Amniotic stem cell (primary cell): ENCODE measurements at places on chromosomes 2 and 18.
A peak's percentile ranks its signal among the peaks of the same experiment; 100 is the strongest.

GRCh38 chr18:79941473-79942119 is 9.9 kb downstream of the SLC66A2 start:
- DNase-seq = no peak

DNA sequence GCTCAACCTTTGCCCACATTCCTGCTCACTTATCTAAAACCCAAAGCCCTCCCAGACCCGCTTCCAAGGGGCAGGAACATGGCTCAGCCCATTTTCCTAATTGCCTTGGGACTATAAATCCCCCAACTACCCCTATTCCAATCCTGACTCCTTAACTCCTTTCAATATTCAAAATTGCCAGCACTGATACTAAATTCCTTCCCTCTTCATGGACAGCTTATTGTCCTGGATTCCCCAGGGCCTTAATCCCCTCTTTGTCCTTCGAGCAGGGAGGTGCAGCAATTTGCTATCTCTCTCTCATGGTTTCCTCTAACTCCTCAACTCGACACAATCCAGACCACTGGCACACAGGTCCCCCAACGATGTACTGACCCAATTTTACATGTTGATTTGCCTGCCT is 99.1 kb downstream of the SLC25A12 start:
- DNase-seq = no peak

- DNase-seq = no peak
Observed at GRCh38 chr2:231384970-231385369, 10.5 kb upstream of the B3GNT7 start.

DNA sequence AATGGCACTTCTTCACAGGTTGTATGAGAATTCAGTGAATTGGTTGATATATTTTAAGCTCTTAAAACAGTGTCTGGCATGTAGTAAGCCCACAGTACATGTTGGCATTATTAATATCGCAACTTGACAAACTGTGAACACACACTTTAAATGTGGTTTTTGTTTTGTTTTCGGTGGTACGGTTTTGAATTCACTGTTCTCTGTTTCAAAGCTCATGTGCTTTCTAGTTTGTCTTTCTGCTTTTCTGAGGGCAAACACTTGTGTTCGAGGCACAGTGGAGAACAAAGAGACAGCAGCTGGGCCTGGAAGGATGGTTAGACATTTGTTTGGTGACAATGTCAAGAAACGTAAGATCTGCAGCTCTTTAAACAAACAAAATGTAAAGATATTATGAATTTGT is 276.5 kb upstream of the MC4R start:
- DNase-seq = no peak

DNA sequence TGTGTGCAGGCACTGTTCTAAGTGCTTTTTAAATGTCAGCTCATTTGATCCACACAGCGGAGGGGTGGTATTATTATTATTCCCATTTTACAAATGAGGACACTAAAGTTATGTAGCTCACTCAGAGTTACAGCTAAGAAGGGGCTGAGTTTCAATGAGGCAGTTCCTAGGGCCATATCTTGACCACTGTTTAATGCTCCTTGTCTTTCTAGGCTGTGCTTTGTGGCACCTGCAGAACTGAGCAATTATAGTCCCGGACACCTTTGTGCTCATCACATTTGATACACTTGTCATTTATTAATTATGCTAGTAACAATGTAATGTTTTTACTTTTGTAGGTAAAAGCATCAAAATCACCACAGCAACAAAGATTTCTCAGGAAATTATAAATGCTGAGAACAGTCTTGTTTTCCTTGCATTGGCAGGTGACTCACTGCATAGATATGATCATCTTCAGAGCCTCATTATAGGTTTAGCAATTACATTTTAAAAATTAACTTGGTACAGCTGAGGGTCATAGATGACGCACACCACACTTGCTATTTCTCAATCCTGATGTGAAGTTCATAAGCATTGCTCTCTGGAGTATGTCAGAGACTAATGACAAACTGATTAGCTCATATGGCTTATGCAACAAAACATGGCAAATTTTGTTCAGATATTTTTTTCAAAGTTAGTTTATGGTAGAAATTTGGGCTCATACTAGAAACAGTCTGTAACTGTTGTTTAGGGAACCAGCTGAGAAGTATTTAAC is 366.8 kb downstream of the TGIF1 start:
- DNase-seq = peak; percentile 55

GRCh38 chr2:160224060-160224459 is 24.0 kb upstream of the ITGB6 start:
- DNase-seq = peak; percentile 96

GRCh38 chr18:47750889-47751423 is 179.5 kb downstream of the SMAD2 start:
- no peak for DNase-seq

DNA sequence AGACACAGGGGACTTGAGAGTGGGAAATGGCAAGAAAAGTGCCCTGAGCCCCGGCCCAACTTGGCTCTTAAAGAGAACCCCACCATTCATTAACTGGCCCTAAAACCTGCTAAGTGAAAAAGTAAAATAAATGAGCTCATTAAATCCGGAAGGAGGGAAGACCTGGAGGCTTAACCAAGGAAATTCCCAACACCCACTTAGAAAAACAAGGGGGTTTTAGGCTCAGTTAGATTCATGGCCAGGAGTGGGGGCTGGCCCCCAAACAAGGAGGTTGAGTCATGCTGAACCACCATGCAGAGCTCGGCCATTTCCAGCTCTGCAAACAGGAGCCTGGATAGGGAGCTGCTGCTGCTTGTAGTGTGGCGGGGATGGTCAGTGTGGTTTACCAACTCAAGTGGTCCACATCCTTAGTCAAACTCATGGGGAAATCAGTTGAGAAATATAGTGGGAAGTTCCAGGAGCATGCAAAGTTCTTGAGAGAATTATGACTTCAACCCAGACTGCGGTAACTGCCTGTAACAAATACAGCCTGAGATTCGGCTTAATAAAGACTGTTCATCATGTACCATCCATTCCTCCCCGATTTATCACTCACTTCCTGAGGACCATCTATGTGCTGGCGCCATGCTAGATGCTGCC is 39.7 kb upstream of the MRPL19 start:
- DNase-seq = no peak

GRCh38 chr2:1517786-1518185 is 104.5 kb downstream of the TPO start:
- no peak for DNase-seq

GRCh38 chr2:96539215-96539920 is 2.8 kb downstream of the ARID5A start:
- DNase-seq = no peak

DNA sequence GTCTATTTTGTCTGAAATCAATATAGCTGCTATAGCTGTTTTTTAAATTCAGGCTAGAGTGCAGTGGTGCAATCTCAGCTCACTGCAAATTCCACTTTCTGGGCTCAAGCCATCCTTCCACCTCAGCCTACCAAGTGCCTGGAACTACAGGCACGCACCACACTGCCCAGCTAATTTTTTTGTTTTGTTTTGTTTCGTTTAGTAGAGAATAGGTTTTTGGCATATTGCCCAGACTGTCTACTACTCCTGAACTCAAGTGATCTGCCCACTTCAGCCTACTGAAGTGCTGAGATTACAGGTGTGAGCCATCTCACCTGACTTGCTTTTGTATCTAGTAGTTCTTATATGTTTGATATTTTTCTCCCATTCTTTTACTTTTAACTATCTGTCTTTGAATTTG is 259.7 kb downstream of the CDH19 start:
- no peak for DNase-seq

DNA sequence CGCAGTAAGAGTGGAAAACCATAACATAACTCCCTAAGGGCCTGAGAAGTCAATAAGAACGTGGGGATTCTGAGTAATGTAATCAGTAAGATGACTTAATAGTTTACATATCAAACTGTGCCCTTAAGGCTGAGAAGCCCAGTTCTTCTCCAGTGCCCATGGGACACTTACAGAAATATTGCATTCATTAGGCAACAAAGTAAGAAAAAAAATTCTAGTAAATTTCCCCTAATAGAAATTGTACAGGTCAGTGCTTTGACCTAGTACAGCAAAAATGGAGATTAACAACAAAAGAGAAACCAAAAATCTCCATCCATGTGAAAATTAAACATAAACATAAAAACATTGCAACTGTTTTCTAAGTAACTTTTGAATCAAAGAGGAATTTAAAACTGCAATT is 139.8 kb upstream of the HS6ST1 start:
- no peak for DNase-seq

DNA sequence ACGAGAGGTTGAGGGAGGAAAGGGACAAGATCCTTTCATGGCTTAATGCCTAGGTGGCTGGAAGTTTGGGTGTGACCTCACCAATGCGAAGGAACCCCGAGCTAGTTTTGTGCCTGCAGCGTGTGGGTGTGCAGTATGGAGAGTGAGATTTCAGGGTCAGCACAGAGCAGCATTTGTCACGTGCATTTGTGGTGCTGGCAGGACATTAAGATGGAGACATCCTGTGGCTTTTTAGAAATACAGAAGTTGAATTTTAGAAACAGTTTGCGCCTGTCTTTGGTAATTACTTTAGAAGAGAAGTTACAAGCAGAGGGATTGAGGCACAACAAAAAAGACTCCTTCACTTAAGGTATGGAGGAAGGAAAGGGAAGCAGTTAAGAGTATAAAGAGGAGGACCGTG is 258.2 kb upstream of the THUMPD2 start:
- no peak for DNase-seq

DNA sequence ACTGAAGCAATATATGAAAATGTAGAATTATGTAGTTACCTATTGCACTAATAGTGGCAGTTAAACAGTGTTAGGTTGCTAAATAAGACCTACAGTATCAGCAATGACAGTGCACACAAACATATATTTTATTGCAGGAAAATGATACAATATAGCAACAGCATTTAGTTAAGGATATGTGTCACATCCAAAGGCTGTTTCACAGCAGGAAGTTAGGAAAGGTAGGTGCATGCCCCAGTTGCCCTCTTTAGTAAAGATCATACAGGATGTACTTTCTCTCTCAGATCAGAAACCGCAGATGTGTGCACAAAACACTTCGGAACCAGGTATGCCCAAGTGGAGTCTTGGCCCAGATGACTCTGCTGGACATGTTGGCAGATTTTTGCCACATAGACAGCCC is 444.1 kb downstream of the XIRP2 start:
- DNase-seq = no peak

DNA sequence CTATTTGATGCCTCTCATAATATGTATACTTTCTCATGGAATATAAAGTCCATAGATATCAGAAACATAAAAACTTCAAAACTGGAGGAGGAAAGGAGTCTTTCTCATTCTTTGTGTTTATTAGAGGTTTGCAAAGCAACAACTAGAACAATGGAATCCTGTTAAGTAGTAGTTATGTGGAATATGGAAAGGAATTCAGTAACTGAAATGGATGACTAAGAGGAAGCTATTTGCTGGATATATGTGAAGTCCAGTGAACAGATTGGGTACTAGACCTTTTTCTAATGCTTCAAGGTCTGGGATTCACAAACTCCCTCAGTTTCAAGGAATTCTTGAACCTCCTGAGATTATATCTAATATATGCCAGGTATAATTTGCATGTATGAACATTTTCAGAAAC is 353.6 kb upstream of the FANCL start:
- no peak for DNase-seq

GRCh38 chr18:48724939-48725338 is 186.1 kb downstream of the CTIF start:
- no peak for DNase-seq

DNA sequence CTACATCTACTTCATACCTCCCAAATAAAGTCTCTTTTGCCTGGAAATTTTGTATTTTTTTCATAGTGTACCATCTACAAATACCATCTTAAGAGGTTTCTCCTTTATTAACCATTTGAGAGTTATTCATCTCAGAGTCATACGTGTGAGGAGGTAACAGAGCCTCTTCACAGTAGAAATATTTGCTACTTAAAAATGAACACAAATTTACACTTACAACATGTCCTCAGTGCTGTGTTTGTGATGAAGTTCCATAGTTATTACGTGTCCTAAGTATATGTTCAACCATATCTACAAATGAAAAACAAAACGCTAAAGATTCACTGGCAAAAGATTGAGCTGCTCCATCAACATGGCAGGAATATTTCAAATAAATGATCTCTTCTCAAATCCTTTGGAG is 48.5 kb upstream of the HNRNPA3 start:
- no peak for DNase-seq

- no peak for DNase-seq
Observed at GRCh38 chr18:74892066-74892627, 294.5 kb downstream of the ZNF407 start.

- DNase-seq = peak; percentile 38
Observed at GRCh38 chr2:172560721-172561120, 4.8 kb downstream of the PDK1 start.

DNA sequence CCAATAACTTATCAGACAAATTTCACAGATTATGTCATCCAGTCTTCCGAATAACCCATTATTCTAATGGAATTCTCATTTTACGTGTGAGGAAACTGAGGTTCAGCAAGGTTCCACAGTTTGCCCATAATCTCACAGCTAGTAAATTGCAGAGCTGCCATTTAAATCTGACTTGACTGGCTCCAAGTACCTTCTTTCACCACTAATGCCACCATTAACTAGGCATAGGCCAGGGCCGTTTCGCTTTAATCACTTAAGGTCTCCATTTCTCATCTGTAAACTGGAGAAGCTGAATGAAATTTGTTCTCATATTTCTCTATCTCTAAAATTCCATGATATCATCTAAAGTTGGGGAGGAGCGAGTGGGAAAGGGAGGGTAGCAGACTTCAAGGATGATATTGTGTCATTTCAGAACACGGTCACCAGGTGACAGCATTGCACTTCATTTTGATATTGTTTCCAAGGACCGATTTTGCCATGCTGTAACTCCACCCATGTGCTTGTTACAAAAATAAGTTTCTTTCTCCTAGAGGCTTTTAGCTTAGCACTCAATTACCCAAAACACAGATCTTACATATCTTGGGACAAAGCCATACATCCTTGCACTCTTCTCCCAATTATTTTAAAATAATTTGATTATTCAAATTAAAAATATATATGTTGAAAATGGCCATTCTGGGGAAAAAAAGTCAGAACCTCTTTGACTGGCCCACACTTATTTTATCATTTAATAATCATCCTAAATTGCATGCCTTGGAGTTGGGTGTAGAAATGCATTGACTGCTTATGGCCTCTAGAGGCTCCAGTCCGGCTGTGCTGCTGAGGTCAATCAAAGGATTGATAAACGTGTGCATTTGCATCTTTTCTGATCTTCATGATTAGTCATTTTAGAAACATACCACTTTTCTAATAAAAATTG is 123.8 kb downstream of the AKAIN1 start:
- DNase-seq = no peak

DNA sequence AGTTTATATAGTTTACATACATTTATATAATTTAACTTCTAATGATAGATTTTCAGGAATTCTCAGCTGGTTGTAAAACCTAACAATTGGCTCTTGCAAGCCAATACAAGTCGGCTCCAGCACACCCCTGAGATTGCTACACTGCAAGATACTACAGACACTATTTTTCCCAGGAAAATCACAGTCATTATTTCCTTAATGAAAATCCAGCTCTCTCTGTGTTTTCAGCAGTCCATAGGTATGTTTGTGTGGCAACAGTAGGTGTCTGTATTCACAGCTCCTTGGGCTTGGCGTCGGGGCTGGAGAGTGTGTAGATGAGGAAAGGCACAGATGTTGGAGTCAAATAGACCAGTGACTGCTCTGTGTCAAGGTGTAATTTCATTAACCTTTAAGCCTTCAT is 78.7 kb upstream of the SPTBN1 start:
- no peak for DNase-seq
